ENCODE measurements at places on chromosomes 12 and 14. TPM values are rescaled to one million over a fixed set of nuclear protein-coding genes. Genes with fewer than 3 reads are reported as not detected.

CLEC1A gene
- not detected for total RNA-seq

GRCh38 chr12:7376196-7376595 lies 67.8 kb downstream of the CD163L1 start:
- H3K36me3 ChIP-seq = no peaks in the 10 kb centered on the region
- H3K4me3 ChIP-seq = no peak overlapping the region
- peaks cover 4% of the 10 kb centered on the region for H3K27me3 ChIP-seq
- no peaks in the 10 kb centered on the region for H3K4me1 ChIP-seq

DNA sequence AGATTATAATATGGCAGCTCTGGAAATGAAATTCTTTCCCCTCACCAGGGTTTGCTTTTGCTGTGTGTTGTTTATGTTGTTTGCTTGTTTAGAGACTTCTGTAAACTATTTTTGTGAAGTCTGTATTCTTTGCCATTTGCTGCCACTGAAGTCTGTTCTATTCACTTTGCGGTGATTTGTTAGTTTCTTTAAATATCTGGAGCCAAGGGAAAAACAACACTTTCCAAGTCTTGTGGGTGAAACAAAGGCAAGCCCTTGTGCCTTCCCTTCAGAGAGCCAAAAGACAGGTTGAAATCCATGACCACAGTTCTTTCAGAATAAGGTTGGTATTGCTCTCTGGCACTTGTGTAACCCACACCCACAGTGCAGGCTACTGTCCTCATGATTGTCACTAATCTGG lies 59.5 kb upstream of the RNU6-7 start:
- H3K4me3 ChIP-seq = no peak overlapping the region
- H3K27me3 ChIP-seq = no peaks in the 10 kb centered on the region
- H3K27ac ChIP-seq = no peak overlapping the region
- no peaks in the 10 kb centered on the region for H3K36me3 ChIP-seq

GRCh38 chr12:30829876-30830275 lies 75.1 kb upstream of the CAPRIN2 start:
- H3K27ac ChIP-seq = no peak overlapping the region
- H3K4me1 ChIP-seq = no peaks in the 10 kb centered on the region
- H3K4me3 ChIP-seq = no peak overlapping the region
- peaks cover 5% of the 10 kb centered on the region for H3K27me3 ChIP-seq
- no peak for DNase-seq

DNA sequence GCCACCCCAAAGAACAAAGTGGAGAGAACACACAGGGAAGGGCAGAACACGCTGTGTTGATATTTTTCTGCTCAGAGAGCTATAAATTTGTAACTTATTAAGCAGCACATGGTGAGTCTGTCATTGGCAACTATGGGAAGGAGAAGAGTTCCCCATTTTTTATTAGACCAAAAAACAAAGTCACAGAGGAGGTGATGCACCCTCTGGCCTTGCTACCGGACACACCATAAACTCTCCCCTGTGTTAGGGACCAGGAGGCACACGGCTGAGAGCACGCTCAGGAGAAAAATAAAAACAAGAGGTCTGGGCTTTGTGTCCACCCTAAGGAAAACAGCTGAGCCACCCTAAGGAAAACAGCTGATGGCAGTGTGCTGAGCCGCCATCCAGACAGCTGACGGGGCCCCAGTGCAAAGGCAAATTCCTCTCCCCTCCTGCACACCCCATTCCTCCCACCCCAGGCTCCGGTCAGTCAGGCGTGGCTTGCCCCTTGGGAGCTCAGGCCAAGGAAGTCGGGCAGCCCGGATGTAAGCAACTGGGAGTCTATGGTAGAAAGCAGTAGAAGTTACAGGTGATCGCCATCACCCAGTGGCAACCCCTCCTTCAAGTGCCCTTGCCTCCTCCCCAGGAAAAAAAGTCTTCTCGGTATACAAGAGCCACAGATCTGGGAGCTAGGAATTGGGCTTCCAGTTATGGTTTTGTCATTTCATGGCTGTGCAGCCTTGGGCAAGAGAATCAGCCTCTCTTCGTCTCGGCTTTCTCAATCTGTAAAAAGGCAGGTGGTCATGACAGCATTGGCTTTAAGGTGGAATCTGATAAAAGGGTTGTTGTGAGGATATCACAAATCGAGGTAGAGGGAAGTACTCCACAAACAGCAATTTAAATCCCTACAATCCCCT lies 2.4 kb downstream of the PXN start:
- H3K36me3 ChIP-seq = peaks cover 3% of the 10 kb centered on the region
- no peak for DNase-seq

RD3L gene
- total RNA-seq = not detected
